C1 segment of cervical spinal cord (tissue), 14 donors: ENCODE measurements at places on chromosomes 13 and 19.

DNA sequence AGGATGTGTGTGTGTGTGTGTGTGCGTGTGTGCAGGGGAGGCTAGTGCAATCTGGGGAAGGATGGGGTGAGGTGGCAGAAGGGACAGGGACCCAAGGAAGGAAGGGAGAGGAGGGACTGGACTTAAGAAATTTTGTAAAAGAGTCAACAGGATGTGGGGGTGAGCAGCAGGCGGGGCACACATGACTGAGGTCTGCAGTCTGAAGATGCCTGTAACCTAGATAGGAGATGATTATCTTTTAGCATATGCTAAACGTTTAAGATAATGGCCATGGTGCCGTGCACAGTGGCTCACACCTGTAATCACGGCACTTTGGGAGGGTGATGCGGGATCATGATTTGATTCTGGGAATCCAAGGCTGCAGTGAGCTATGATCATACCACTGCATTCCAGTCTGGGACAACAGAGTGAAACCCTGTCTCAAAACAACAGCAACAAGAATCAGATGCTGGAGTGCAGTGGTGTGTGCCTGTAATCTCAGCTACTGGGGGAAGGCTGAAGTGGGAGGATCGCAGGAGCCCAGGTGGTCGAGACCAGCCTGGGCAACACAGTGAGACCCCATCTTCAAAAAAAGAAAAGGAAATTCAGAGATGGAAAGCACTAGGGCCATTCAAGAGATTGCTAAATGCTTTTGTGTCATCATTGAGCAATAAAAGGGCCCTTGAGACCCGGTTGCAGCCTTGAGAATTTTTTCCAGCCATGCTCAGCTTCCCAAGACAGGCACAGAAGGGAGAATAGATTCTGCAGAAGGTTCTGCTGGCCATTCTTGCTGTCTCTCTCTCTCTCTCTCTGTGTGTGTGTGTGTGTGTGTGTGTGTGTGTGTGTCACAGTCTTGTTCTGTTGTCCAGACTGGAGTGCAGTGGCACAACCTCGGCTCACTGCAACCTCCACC is 3.8 kb upstream of the ZNF414 start:
- DNase-seq = no peak

DNA sequence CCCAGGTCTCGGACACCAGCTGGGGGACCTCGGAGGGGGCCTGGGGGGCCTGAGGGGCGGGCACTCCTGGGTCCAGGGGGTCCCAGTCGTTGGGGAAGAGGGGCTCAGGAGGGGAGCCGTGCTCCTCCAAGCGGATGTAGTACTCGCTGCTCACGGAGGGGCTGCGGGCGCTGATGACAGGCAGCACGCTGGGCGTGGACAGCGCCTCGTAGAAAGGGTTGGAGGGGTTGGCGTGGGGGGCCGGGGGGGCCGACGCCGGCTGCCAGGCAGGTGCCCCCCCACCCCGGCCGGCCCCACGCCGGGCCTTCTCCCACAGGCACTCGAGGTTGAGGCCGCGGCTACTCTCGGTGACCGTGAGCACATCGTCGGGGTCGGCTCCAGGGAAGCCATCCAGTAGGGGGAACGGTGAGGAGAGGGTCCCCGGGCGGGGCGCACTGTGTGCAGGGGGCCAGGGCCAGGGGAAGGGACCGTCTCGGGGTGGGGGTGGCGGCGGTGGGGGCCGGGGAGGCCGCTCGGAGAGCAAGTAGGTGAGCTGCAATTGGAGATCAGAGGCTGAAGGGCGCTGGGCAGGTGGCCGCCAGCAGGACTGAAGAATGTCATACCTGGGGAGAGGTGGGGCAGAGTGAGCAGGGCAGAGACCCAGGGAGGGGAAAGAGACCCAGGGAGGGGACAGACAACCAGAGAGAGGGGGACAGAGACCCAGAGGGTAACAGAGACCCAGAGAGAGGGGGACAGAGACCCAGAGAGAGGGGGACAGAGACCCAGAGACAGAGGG is 12.1 kb downstream of the LMTK3 start:
- no peak for DNase-seq

DNA sequence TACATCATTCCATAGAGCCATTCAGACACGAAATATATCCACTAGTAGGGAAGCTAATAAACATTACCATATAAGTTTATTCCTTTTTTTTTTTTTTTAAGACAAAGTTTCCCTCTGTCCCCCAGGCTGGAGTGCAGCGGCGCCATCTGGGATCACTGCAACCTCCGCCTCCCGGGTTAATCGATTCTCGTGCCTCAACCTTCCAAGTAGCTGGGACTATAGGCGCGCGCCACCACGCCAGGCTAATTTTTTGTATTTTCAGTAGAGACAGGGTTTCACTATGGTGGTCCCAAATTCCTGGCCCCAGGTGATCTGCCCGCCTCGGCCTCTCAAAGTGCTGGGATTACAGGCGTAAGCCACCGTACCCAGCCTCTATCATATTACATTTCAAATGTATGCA is 612 bp upstream of the ZNF154 start:
- no peak for DNase-seq

DNA sequence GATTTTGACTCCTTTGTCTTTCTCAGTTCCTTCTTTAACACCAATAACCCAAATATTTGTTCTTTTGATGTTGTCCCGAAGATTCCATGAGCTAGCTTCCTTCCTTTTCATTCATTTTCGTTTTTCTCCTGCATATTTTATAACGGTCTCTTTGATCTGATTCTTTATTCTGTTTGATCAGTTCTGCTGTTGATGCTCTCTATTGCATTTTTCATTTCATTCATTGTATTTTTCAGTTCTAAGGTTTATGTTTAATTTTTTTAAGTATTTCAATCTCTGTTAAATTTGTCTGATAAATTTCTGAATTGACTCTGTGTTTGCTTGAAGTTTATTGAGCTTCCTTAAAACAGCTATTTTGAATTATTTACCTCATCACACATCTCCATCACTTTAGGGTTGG is 68.4 kb upstream of the LRCH1 start:
- DNase-seq = no peak

GRCh38 chr13:29591310-29591709 is 4.2 kb downstream of the SLC7A1 start:
- no peak for DNase-seq

DNA sequence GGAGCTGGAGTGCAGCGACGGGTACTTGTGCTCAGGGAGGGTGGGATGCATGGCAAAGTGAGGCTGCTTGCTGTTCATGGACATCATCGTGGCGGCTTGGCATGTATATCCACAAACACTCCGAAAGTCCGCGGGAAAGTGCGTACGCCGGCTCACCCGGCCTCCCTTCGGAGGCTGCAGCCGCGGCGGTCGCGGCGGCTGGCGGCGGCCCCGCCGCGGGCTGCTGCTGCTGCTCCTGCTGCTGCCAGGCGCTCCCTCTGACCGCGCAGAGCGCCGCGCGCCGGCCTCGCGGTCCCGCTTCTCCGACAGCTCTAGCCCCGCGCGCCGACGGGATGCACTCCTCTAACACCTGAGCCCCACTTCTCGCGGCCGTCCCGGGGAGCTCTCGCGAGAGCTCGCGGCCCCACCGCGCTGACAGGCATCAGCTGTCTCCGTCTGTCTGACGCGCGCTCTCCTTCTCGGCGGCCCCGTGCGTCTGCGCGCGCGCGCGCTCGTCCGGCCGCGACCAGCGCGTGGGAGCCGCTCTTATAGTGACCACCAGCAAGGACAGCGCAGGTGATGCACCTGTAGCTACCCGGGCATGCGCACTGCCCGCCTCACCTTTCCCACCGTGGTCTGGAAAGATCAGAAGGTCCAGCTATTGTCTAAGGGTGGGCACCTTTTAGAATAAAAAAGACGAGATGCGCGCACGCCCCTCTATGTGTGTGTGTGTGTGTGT is at the start of gene POU4F1:
TSS of gene POU4F1 (minus strand) at position 313 of the 718 bp plus-strand sequence. CDS start at position 87, 226 bp downstream.
- DNase-seq = peak; percentile 30

DNA sequence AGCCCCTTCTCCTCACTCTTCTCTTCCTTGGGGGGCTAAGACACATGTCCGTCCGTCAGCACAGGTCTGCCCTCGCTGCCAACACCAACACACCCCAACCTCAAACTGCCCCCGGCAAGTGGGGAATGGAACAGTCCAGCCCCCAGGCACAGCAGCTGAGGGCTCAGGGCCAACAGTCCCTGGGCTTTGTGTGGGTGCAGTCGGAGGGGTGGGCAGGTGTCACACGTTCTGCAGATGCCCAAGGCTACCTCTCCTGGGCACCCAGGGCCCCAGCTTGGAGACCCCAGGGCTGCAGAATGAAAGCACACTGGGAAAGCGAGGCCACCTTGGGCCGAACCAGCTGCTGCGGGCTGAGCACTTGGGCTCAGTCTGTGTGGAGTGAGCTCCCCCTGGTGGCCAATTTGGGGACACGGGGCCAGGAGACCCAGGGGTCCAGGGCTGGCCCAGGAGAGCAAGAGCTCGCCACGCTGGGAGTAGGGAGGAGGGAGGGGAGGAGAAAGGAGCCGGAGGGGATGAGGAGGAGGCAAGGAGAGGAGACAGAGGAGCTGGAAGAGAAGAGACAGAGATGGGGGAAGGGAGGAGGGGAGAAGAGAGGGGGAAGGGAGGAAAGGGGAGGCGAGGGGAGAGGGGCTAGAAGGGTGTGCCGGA is 14.0 kb upstream of the ATP8B3 start:
- peak; percentile 20 for DNase-seq

GRCh38 chr13:65585346-65585745 is 1644.8 kb downstream of the PCDH9 start:
- DNase-seq = no peak

GRCh38 chr19:45547965-45548609 is 36.5 kb downstream of the OPA3 start:
- no peak for DNase-seq

DNA sequence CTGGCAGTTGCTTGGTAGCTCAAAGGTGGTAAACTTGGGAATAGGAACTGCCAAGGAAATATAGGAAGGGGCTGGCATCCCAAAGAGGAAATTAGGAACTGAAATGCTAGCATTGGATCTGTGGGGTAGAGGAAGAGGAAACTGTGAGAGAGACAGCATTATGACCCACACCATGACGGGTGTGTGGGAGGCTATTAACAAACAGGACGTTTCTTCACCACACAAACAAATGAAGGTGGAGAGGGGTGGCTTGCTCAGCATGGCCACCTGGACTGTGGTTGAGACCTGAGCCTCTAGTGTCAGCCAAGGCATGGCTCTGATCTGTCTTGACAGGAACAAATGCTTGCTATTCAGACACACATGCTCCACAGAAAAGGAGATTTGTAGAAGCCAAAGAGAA is 178.2 kb downstream of the B3GLCT start:
- no peak for DNase-seq

DNA sequence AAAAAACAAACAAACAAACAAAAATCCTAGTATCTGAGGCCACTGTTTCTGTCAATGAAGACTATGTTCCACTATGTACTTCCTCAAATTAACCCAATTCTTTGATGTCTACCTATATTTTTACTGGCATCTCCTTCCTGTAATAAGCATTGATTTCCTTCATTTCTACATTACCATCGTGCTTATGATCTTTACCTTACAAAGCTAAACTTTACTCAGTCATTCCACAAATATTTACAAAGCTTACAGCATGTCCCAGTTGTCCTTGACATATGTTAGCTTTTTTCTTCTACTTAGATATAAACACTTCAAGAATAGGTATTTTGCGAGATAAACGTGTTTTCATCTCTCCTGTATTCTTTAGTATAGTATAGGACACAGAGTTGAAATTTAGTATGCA is 1090.9 kb downstream of the PCDH9 start:
- DNase-seq = no peak

GRCh38 chr13:67259208-67259607 is 29.1 kb upstream of the PCDH9 start:
- no peak for DNase-seq
